Esophagus muscularis mucosa (tissue), 4 donors: ENCODE measurements at places on chromosomes 2 and 18. TPM values are rescaled to one million over a fixed set of nuclear protein-coding genes. Genes with fewer than 3 reads are reported as not detected.

GRCh38 chr2:168734199-168734760 lies 68.2 kb upstream of the NOSTRIN start:
- H3K36me3 ChIP-seq: no peaks in the 10 kb centered on the region
- H3K27ac ChIP-seq: no peak overlapping the region
- no peak overlapping the region for H3K4me3 ChIP-seq
- H3K4me1 ChIP-seq: peaks cover 28% of the 10 kb centered on the region

DNA sequence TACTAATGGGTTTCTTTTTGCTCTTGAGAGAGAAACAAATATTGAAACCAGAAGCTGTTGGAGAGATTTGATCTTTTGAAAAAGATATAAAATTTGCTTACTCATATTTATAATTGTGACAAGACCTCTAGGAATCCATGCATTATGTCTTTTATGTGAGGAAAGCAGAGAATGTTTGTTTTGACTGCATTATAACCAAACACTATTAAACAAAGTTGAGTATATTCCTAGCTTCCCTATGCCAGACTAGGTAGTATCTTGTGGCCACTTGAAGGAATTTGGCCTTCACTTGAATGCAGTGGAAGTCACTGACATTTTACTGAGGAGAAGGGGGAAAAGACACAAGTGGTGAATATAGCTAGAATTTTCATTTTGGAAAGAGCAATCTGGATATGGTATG lies 521.8 kb upstream of the ZEB2 start:
- no peak for DNase-seq
- H3K27ac ChIP-seq: no peak overlapping the region
- no peak overlapping the region for H3K4me3 ChIP-seq
- H3K36me3 ChIP-seq: no peaks in the 10 kb centered on the region

DNA sequence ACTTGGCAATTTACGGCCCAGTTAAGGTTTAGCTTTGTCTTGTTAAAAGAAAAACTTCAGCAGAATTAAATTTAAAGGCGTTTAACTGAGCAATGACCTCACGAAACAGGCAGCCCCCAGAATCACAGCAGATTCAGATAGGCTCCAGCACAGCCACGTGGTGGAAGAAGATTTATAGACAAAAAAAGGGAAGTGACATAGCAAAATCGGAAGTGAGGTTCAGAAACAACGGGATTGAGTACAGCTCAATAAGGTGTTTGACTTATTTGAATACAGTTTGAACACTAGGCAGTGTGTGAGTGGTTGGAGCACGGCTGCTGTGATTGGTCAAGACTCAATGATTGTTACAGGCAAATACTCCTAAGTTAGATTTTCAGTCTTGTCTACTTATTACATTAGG lies 79.8 kb downstream of the MOGAT1 start:
- DNase-seq: no peak
- no peak overlapping the region for H3K4me3 ChIP-seq
- no peaks in the 10 kb centered on the region for H3K36me3 ChIP-seq
- peaks cover 26% of the 10 kb centered on the region for H3K4me1 ChIP-seq
- no peaks in the 10 kb centered on the region for H3K27me3 ChIP-seq

DNA sequence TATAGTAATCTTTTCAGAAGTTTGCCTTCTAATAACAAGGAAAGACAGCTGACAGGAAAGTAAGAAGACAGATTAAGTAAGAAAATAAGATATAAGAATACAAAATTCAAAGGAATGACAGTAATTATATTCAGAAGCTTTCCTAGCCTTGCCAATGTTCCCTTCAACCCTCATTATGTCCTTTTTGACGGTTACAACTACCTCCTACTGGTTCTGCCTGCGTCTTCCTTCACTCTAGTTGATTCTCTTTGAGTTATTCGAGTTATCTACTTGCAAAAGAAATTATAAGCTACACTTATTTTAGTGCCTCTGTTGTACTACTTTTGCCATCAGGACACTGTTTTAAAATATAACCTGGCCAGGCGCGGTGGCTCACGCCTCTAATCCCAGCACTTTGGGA lies 218.9 kb upstream of the GYPC start:
- no peaks in the 10 kb centered on the region for H3K27me3 ChIP-seq
- no peak for DNase-seq
- no peaks in the 10 kb centered on the region for H3K4me1 ChIP-seq
- H3K4me3 ChIP-seq: no peak overlapping the region

DNA sequence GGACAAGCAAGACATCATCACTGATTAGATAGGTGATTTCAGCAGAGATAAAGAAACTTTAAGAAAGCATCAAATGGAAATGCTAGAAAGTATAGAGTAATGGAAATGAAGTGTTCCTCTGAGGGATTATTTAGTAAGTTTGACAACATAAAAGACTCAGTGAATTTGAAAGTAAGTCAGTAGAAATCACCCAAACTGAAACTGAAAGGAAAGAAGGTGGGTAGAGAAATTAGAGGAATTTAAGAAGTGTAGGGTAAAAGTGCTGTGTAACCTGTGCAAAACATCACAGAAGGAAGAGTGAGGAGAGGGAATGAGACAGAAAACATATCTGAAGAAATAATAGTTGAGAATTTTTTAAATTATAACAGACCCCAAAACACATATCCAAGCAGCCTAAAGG lies 343.1 kb downstream of the CBLN2 start:
- no peaks in the 10 kb centered on the region for H3K4me1 ChIP-seq
- no peak overlapping the region for H3K27ac ChIP-seq
- no peak overlapping the region for H3K4me3 ChIP-seq

DNA sequence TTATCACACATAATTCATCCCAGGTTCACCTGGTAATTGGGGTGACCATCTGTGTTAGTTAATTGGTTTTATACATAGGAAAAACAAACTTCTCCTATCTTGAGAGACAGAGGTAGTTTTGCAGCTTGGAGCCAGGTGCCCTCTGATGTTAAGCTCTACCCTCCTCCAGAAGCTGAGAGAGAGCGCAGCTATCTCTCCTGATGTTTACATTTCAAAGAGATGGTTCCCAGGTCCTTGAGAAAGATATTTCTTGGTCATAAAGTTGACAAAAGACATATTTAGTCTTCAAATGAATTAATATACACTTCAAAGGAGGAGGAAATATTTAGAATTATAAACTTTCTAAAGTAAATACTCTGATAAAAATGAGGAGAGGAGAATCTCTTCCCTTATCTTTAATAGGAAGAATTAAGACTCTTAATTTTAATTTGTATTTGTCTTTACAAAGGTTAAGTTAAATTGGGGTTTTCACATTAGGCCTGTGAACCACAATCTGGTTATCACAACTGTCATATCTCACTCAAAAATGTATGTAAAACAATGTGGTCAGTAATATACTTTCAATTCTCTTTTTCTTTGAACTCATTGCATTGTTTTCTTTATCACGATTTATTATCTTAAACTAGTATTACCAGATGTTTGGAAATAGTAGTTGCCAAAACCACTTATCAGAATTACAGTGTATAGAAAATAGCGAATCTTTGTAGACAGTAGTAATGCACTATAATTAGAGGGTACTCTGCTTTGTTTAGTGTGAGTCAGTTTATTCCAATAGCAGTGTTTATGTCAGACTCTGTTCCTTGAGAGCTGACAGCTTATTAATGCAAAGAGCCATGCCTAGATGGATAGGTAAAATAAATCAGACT lies 26.8 kb downstream of the SERPINB4 start:
- DNase-seq: no peak
- H3K36me3 ChIP-seq: no peaks in the 10 kb centered on the region
- H3K27me3 ChIP-seq: no peaks in the 10 kb centered on the region
- no peak overlapping the region for H3K4me3 ChIP-seq
- no peak overlapping the region for H3K27ac ChIP-seq

Gene LAMA3
- total RNA-seq: 11.5 TPM

Gene SEC11C
- 26.4 TPM for total RNA-seq

Gene CD8B2
- not detected for total RNA-seq

Gene HOXD13
- total RNA-seq: not detected
